CD4-positive, CD25-positive, alpha-beta regulatory T cell (primary cell): ENCODE measurements at places on chromosomes 16 and 17.
A peak's percentile ranks its signal among the peaks of the same experiment; 100 is the strongest.

DNA sequence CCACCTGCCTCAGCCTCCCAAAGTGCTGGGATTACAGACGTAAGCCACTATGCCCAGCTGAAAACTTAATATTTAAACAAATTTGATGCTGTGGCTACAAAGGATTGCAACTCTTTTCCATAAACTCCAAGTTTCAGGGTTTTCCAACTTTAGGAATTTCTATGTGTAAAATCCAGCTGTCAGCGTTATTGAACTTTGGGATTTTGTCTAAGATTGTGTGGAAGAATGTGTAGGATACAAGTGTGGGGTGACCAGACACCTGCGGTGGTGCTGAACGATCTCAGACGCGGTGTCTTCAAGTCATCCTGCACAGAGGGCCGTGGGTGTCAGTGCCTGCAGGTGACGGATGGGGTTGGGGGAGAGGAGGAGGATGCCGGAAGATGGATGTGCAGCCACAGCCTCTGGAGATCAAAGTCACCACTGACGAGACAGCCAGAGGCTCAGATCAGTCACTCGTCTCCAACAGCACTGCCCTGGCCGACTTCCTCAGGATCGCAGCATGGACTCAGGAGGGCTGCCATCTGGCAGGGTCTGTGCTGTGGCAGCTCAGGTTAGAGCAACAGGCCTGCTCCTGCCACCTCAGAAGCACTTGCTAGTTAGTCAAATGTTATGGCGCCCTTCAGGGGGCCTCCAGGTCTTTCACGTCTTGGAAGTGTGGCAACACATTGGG lies 13.0 kb downstream of the ACSF3 start:
- DNase-seq, result no peak

DNA sequence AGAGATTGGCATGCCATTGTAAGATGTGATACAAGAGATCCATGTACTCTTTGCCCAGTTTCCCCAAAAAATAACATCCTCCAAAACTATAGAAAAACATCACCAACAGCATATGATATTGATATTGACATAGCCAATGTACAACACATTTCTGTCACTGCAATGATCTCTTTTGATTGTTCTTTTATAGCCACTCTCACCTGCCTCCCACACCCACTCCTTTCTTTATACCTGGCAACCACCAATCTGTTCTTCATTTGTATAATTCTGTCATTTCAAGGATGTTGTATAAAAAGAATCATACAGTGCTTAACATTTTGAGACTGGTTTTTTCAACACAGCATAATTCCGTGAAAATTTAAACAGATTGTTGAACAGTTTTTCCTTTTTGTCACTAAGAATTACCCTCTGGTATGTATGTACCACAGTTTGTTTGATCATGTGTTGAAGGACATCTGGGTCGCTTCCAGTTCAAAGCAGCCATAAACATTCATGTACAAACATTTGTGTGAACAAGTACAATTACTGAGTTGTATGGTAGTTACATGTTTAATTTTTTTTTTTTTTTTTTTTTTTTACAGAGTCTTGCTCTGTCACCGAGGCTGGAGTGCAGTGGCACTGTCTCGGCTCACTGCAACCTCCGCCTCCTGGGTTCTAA lies 9.9 kb downstream of the KRTAP9-1 start:
- no peak for DNase-seq

- DNase-seq, result no peak
Observed at GRCh38 chr16:4395055-4395726, 21.2 kb downstream of the CORO7 start.

DNA sequence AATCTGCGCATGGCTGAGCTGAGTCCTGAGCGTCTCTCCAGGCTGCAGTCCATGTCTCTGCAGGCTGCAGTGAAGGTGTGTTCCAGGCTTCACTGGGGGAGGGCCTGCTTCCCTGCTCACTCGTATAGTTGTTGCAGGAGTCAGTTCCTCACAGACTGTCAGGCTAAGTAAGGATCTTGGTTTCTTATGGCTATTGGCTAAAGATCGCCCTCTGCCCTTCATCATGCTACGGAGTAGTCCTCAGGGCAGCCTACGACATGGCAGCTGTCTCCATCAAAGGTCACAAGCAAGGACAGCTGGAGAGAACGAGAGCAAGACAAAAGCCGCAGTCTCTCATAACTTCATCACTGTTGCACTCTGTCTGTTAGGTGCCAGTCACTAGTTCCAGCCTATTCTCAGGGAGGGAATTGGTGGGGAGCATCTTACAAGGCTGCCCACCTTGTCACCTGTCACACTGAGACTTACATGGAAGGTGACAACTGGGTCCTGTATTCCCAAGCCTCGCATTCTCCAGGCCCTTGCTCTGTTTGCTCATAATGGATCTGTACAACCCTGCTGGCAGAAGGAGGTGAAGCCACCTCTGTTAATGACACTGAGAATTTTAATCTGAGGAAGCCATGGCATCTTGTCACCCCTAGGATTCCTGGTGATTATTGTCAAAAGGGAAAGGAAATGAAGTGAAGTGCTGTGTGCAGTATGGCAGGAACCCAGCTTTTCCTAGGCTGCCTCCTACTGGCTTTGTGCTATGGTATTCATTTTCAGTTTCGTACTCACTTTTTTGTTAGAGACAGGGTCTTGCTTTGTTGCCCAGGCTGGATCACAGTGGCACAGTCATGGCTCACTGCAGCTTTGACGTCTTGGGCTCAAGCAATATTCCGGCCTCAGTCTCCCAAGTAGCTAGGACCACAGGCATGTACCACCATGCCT lies 43.4 kb downstream of the MFSD11 start:
- peak; percentile 30 for DNase-seq

- no peak for DNase-seq
Observed at GRCh38 chr17:33038740-33039139, 47.1 kb downstream of the SPACA3 start.

- no peak for DNase-seq
Observed at GRCh38 chr17:64448665-64449512, at the start of gene MILR1. MILR1 (plus strand) TSS chr17:64449115; CDS start chr17:64449169, 54 bp downstream.

GRCh38 chr16:23709536-23709935 lies 3.5 kb downstream of the ERN2 start:
- DNase-seq, result no peak

DNA sequence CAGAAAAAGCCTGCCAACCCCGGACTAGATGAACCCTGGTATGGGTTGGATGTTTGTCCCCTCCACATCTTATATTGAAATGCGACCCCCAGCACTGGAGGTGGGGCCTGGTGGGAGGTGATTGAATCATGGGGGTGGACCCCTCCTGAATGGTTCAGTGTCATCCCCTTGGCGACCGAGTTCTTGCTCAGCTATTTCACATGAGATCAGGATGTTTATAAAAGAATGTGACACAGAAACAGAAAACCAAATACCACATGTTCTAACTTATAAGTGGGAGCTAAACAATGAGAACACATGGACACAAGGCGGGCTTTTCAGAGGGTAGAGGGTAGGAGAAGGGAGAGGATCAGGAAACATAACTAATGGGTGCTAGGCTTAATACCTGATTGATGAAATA lies 576.0 kb upstream of the HSBP1 start:
- DNase-seq, result no peak

GRCh38 chr16:4271176-4272113 lies 1.4 kb downstream of the TFAP4 start:
- DNase-seq, result peak; percentile 83

DNA sequence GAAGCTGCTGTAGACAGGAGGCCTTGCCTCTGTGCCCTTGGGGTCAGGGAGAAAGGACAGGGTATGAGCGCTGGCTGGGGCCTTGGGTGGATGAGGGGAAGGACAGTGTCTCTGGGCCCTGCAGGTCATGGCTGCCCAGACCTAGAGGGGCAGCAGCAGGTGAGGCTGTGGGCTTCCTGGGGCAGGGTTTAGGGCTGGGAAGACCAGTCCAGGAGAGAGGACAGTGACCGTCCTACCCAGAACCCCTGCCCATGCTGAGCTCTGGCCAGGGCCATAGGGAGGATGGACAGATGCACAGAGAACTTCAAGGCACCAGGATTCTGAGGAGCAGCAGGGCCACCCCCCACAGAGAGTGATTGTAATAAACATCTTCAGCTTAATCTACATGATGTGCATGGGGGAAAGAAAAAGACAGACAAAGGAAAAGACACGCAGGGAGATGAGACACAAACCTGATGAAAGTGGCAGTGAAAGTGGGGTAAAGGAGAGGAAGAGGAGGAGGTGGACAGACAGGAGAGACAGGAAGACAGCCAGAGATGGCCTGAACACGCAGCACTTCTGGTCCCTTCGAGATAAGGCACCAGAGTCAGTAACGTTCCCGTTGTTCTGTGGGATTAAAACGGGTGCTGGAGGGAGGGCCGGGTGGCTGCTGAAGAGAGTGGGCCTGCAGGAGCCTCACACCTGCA lies 17.5 kb downstream of the FLOT2 start:
- no peak for DNase-seq

GRCh38 chr16:55779402-55780094 lies 53.3 kb downstream of the CES1 start:
- DNase-seq, result no peak

DNA sequence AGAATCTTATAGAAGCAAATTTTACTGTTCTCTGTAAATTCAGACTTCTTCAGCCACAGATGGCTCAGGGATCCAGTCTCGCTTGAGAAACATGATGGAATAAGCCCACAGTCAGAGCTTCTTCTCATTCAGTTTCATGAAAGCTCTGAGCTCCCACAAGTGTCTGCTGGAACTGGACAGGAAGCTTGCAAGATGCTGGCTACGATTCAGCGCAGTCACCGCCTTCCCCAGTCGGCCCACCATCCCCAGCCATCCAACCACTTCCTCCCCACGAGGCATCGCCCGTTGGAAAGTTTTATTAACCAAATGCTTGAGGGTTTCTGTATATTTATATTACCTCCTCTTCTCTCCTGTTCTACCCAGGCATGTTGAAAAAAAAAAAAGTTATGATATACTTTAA lies 171.7 kb downstream of the ZFHX3 start:
- DNase-seq, result no peak

DNA sequence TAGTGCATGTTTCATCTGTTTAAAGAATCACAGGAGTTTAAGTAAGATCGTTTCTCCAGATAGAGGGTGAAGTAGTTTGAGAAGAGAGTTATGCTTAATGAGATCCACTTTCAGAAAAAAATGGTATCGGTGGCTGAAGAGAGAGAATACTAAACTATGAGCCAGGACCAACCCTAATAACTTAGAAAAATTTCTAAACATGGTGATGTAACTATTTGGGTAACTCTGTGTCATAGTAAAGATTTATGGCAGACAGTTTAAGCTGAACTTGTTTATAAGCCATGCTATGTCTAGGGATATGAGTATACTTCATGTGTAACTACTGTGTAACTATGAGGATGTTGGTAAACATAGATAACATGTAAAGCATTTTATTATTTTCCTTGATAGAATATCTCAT lies 489.5 kb downstream of the KCNJ2 start:
- no peak for DNase-seq

- peak; percentile 1 for DNase-seq
Observed at GRCh38 chr16:7513429-7513828, 180.8 kb downstream of the RBFOX1 start.

DNA sequence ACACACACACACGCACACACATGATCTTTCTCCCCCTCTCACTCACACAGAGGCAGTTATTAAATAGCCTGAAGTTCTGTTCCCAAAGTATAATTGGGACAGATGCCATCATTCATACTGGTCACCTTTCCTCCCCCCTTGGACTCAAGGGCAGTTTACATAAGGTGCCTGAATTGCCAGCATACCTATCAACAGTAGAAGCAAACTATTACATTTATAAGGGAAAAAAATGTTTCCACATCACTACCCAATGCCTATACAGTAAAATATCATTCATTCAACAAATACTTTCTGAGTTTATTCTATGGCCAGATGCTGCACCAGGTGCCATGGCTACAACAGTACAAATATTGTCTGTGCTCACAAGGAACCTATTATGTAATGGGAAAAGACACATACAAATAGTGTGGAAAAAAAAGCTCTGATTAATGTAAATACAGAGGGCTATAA lies 6.3 kb downstream of the CNTD1 start:
- DNase-seq, result no peak

GRCh38 chr16:66512272-66513110 lies 37.4 kb downstream of the TK2 start:
- no peak for DNase-seq

DNA sequence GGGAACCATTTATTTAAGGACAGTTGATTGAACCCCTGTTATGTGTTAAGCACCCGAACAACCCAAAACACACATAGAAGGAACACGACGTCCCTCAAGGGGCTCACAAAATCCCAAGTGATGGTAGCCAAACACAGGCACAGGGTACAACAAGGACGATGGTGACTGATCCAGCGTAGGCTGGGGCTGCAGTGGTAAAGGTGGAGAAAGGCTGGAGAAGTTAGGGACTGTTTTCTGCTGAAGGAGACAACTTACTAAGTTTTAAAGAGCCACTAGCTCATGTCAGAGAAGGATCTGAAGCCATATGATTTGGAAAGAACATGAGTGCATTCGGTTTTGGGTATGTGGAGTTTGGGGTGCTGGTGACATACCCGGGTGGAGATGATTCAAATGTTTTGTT lies 229.6 kb upstream of the TNRC6C start:
- DNase-seq, result no peak

GRCh38 chr16:14013571-14014283 lies 57.4 kb upstream of the MRTFB start:
- DNase-seq, result no peak

DNA sequence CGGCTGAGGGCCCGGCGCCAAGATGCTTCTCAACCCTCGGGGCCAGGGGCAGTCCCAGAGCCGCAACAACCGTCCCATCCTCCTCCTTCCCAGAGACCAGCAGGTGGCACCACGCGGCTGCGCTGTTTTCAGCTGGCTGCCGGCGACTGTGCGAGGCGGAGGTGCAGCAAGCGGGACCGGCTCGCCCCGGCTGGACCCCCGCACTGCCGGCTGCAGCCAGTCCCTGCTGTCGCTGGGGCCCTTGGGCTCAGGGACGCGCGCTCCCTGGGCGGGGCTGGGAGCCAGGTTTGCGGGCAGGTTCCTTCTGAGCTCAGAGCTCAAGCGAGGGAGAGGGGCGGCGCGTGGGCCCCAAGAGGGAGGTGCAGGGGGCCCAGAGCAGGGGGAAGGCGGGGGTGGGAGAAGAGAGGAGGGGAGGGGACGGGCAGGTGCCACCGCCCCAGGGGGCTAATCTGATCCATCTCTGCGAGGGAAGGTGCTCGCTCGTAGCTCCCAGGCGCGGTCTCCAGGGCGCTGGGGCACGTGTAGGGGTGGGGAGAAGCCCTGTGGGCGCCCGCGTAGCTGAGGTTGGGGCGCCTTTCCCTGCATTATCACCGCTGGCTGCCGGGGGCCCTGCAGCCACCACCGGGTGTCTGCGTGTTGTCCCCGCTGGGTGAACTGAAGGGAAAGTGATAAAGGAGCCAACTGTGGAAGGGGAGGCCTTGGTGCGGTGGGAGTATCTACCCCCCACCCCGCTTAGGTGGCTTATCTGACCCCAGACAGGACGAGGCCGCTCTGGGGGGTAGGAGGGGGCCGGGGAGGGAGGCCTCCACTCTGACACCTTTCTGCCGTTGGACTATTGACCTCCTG lies 24.2 kb downstream of the STAT5A start:
- peak; percentile 53 for DNase-seq

DNA sequence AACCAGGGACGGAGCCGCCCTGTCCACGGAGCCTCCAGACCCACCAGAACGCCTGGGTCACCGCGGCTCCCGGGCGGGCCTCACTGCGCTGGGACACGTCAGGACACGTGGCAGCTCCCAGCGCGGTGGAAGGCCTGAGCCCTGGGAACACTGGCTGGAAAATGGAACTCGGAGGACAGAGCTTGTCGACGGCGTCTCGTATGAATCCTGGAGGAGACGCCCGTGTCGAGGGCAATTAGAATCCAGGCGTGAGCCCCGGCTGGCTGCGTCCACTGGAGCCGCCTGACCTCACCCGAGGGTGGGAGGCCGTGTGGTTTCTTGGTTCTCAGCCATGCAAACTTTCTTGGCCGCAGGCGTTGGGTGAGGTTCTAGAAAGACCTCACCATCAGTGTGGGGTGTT lies 173.9 kb downstream of the LAT start:
- DNase-seq, result no peak

GRCh38 chr17:36817483-36818048 lies 119.7 kb upstream of the LHX1 start:
- DNase-seq, result no peak
